CD8-positive, alpha-beta T cell (primary cell): ENCODE measurements at places on chromosomes 11 and 22.

- no peak for DNase-seq
These were observed 5.1 kb upstream of the ARFGAP3 start for GRCh38 chr22:42862045-42862734.

- DNase-seq: no peak
These were observed 529.6 kb downstream of the NTM start for GRCh38 chr11:131899950-131900580.

DNA sequence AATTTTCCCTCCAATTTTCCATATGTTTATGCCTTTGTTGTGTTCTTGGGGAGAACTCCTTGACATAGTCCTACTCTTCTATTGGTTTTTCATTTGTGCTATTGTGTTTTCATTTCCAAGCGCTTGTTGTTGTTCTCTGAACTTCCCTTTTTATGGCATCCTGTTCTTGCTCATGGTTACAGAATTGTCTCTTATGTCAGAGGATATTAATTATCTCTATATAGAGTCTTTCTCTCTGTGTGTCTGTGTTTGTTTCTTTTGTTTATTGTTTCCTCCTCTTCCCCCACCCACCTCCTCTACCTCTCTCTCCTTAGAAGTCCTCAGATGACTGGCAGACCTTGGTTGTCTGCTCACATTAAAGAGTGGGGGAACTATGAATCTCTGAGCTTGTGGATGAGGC, 69.9 kb downstream of the HORMAD2 start:
- no peak for DNase-seq

DNA sequence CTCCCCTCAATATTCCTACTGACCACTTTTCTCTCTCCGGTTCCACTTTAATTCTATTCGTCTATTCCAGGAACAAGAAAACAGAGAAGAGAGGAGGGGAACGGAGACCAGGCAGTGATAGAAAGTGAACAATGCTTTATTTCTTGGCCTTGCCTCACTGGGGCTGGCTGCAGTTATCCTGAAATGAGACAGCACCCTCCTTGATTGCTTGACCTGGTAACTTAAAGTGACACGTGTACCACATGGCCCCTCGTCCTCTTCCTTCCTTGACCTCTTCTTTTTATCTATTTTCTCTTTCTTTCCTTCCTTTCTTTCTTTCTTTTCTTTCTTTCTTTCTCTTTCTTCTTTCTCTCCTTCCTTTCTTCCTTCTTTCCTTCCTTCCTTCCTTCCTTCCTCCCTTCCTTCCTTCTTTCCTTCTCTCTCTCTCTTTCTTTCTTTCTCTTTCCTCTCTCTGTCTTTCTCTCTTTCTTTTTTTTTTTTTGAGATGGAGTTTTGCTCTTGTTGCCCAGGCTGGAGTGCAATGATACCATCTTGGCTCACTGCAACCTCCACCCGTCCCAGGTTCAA, 52.8 kb upstream of the CLMP start:
- no peak for DNase-seq

GRCh38 chr11:96199563-96200025, 143.4 kb downstream of the MAML2 start:
- DNase-seq: peak; percentile 72

DNA sequence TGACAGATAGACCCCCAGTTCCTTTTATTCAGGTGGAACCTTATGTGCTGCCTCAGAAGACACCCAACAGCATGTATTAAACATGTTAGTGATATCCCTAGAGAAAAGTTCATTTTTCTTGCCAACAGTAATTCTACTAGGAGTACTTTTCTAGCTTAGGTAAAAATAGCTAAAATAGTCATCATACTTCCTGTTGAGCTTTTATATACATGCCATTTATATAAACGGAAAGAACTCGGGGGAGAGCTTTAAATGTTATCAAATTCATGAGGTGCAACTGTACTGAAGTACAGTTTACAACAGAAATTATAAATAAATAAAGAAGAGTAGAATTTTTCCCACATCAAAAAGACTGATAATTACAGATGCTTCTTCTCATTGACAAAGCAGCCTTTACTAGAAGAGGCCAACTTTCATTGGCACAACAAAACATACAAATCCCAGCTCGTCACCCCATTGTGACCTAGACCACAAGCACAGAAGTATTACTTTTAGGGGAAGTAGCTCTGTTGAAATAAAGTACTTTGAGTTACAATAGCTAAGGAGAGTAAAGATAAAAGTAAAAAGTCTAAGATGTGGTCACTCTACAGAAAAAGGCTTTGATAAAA, 59.1 kb upstream of the POU2AF2 start:
- DNase-seq: no peak

DNA sequence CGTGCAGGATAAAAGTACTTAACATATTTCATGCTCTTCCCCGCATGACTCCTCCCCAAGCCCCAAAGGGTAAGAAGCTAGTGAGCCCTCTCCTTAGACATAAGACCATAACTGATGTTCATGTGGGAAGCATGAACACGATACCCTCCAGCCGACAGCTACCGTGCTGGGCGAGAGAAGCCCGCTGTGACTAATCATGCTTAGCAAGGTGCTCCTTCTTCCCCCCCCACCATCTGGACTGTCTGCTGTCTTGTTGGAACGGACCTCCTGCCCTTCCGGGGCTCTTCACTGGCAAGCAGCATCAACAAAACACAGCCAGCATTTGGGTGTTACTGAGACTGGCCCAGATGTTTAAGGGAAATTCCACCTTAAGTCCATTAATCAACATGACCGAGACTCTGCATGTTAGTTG, 200.6 kb downstream of the DBX1 start:
- DNase-seq: no peak

DNA sequence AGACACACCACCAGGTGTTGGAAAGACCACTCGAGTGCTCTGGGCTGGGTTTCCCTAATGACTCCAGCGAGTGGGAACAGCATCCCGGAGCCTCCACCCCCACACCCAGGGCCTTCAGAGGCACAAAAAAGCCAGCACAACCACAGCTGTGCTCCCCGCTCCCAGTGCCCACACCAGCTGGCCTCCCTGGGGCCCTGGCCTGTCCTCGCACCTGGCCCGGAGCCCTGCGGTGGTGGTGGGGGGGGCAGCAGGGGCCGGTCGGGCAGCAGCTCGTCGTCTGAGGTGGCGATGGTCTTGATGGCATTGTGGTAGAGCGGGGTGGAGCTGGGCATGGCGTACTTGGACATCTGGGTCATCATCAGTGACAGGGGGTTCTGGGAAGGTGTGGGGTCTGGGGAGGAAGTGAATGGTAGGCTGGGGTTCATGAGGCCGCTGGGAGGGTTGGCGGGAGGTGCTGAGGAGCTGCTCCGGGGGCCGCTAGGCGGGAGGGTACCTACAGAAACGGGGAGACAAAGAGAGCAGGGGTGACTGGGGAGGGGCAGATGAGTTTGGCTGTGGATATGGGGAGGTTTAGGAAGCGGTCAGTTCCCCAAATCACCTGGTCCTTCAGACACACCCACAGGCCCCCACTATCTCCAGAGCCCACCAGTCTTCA, 16.1 kb downstream of the CXCR5 start:
- no peak for DNase-seq

DNA sequence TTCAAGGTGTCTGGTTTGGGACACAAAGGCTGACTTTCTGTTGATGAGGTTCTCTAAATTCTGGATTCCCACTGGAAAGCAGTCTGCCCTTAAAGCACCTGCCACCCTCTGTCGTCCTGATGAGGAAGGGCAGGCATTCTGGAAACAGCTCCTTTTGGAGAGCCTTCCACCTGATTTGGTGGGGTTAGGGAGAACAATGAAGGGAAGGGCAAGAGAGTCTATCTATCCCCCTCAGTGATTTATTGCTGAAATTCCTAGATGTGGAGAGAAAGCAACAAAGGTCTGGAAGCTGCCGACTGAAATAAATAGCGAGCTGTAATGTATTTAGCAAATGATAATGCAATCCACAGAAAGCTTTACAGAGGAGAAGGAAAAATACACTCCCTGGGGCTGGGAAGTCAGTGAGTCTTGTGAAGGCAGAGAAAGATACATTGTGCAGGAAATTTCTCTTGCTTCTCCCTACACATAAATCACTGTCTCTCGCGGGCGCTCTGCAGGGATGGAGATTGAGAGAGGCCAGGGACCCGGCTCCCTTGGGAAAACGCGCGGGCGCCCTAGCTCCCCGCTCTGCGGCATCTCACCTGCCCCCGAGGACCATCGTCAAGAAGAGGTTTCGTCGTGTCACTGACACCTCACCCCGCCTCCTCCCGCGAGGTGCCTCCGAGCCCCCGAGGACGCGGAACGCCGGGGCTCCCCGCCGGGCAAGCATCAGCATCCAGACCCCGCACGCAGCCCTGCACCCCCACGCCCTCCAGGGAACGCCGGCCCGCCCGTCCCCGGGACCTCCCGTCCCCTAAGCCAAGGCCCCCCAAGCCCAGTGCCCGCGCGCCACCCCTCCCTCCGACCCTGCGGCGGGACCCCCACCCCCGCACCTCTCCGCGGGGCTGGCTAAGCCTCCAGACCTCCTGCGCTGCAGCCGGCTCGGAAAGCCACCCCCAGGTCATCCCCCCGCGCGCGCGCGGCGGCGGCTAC, 673 bp downstream of the CDON start:
- DNase-seq: peak; percentile 57

- DNase-seq: no peak
These were observed 127.4 kb upstream of the CADM1 start for GRCh38 chr11:115631609-115632008.

DNA sequence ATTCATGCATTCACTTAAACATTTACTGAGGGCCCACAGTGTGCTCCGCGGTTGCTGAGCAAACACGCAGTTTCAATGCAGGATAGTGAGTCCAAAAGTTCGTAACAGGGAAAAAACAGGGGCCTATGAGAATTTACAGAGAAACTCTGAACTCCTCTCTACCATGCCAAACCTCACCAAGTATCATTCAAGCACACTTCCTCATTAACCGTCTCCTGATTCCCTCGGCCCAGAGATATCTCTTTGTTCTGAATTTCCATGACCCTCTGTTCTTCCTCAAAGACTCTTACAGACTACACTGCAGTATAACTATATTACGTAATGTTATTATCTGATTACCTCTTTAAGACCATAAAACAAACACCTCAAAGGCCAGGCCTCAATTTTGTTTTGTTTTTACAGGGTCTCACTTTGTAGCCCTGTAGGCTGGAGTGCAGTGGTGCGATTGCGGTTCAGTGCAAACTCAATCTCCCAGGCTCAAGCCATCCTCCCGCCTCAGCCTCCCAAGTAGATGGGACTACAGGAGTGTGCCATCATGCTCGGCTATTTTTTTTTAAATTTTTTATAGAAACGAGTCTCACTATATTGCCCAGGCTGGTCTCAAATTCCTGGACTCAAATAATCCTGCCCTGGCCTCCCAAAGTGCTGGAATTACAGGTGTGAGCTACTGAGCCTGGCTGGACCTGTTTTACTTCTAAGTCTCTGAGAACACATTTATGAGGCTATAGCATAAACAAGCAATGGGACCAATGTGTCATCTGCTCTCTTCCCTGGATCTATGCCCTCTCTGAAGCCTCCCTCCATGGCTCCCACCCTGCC, 3.6 kb downstream of the HPS4 start:
- no peak for DNase-seq

GRCh38 chr11:120123946-120124345, 14.0 kb downstream of the TRIM29 start:
- DNase-seq: no peak

- DNase-seq: no peak
These were observed 22.9 kb upstream of the RFPL3 start for GRCh38 chr22:32334660-32335365.

DNA sequence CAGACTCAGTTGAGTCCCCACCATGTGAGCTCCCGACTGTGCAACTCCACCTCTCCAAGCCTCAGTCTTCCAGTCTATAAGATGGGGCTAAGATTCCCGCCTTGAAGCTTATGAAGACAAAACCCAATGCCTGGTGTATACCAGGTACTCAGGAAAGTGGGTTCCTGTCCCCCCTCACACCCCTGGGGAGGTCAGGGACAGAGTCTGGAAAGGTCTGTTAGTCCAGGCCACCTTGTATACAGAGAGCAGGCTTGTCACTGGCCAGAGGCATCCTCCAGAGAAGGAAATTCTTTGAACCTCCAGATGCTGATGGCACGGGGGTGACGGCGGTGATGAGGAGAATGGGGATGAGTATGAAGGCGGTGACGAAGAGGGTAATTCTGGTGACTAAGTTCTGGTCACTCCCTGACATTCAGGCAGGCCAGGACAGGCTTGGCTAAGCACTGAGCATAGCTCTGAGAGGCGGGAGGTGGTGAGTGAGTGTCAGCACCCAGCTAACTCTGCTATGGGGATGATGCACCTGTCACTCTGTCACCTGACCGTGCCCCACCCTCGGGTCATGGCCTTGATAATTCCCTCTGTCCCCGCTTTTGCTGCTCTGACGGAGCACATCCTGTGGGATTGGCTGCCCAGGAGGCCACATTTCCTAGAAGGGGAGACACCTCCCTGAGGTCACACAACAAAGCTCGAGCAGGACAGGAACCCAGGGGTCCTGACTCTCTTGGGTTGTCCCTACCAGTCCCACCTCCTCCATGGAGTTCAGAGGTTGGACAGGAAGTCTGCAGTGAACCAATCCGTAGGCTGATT, 30.9 kb upstream of the CSNK1E start:
- no peak for DNase-seq

DNA sequence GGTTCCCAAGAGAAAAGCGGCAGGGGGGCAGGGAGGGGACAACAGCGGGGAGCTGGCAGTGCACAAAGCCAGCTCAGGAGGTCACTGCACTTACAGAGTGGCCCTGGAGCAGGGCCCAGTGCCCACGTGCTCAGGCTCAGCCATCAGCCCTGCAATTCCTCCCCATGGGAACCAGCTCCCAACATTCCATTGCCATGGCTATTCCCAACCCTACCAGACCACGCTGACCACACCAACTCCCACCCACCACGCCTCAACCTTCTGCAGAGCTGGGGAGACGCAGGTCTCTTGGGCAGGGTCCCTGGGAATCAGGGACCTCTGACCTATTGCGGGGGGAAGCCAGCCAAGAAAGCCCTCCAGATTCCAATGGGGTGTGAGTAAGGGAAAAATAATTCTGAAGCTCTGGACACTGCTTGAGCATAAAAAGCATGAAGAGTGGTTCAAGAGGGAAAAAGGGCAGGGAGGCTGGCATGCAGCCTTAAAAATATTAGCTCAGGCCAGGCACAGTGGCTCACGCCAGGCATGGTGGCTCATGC, 38.3 kb upstream of the TFIP11 start:
- DNase-seq: no peak

GRCh38 chr11:27907530-27907929, 200.4 kb downstream of the KIF18A start:
- DNase-seq: no peak

DNA sequence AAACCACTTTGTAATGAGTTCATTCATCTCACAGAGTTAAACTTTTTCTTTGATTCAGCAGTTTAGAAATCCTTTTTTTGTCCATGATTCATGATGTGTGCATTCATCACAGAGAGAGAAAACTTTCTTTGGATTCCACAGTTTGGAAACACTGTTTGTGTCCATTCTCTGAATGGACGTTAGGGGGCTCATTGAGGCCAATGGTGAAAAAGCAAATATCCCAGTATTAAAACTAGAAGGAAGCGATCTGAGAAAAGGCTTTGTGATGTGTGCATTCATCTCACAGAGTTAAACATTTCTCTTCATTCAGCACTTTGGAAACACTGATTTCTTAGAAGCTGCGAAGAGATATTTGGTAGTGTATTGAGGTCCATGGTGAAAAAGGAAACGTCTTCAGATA, 155.6 kb upstream of the TRIM48 start:
- no peak for DNase-seq

GRCh38 chr11:17267576-17267975, 9.0 kb upstream of the NUCB2 start:
- no peak for DNase-seq
